Activated CD4-positive, alpha-beta T cell treated with anti-CD3 and anti-CD28 coated beads, Interleukin-2, amount 50 U/mL, for 4 hours (primary cell): ENCODE measurements at places on chromosomes 1 and 21.
A peak's percentile ranks its signal among the peaks of the same experiment; 100 is the strongest.

DNA sequence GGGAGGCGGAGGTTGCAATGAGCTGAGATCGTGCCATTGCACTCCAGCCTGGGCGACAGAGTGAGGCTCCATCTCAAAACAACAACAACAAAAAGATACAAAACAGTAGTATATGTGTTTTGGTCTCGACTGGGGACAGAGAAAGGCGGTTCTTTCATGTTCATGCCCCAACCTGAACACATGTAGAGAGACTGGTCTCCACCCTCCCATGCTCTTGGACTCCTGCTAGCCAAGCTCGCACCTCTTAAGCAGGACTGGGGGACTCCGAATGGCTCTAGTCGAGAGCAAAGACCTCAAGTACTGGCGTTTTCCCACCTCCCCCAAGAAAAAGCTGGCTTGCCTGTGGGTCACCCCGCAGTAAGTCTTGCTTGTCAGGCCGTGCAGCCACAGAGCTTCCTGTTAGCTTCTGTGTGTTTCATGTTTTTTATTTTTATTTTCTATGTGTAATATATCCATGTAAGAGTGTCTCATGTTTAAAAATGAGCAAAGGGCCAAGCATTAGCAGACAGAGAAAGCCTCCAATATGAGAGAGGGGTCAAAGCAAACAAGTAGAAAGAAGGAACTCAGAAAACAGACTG, 91.6 kb downstream of the SCCPDH start:
- DNase-seq = no peak

GRCh38 chr1:188590641-188591040, 1761.9 kb downstream of the PLA2G4A start:
- no peak for DNase-seq

DNA sequence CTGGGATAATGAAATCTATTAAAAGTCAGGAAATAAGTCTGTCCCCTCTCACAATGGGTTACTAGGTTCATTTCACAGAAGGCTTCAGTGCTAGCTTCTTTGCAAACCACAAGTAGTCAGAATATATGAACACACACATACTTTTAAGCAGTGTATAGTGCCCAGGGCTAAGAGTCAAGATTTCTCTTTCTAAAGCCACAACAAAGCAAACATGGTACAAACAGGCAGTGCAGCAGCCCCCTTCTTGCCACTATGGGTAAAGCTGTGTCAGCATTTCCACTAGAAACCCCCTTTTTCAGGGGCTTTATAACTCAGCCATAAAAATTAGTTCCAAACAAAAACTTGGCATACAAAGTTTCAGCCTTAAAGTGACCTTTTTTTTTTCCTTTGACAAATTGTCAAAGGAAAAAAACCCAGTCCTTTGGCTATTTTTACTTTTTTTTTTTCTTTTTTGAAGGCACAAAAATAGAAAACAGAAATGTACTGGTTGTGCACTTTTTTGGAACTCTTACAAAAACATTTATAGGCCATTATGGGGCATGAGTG, 315.4 kb downstream of the LMO4 start:
- no peak for DNase-seq

DNA sequence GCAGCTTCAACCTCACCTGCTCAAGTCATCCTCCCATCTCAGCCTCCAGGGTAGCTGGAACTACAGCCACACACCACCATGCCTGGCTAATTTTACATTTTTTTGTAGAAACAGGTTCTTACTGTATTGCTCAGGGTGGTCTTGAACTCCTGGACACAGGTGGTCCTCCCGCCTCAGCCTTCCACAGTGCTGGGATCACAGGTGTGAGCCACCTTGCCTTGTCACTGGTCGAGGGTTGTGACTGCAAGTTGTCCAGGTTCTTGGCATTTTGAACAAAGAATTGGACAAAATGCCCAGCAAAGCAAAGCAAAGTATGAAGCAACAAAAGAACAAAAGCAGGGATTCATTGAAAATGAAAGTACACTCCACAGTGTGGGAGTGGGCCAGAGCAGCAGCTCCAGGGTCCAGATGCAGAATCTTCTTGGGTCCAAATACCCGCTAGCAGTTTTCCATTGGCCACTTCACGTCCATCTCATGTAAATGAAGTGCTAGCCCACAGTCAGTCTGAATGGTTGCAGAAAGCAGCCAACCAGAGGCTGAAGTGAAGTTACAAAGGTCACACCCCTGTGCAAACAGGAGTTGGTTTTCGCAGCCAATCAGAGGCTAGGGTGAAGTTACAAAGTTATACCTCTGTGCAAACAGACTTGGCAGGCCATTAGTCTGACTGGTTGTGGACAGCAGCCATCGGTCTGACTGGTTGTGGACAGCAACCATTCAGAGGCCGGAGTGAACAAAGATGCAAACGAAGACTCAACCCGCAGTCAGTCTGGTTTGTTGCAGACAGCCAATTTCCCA, 109.5 kb upstream of the KIF26B start:
- no peak for DNase-seq

- DNase-seq = no peak
Measured at GRCh38 chr1:222124602-222125001, 382.7 kb upstream of the DUSP10 start.

GRCh38 chr1:104617474-104617873, 867.8 kb downstream of the AMY1C start:
- no peak for DNase-seq

DNA sequence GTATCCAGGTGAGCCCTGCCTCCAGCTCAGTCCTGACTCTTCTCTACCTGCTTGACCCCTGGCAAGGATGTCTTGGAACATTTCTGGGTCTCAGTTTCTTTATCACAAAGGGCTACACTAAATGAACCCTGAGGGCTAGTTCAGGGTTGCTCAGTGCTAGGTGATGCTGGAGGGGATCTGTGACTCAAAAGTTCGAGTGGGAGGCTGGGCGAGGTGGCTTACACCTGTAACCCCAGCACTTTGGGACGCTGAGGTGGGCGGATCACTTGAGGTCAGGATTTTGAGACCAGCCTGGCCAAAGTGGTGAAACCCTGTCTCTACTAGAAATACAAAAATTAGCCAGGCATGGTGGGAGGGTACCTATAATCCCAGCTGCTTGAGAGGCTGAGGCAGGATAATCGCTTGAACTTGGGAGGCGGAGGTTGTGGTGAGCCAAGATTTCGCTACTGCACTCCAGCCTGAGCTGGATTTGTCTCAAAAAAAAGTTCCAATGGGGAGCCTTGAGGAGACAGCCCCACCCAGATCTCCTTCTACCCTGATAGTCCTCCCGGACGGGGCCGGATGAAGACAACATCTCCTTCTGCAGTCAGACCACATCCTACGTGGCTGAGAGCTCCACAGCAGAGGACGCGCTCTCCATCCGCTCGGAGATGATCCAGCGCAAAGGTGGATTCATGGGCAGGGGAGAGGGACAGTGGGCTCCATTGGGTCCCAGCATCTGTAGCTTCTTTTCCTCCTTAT, 48.9 kb downstream of the YARS1 start:
- no peak for DNase-seq

DNA sequence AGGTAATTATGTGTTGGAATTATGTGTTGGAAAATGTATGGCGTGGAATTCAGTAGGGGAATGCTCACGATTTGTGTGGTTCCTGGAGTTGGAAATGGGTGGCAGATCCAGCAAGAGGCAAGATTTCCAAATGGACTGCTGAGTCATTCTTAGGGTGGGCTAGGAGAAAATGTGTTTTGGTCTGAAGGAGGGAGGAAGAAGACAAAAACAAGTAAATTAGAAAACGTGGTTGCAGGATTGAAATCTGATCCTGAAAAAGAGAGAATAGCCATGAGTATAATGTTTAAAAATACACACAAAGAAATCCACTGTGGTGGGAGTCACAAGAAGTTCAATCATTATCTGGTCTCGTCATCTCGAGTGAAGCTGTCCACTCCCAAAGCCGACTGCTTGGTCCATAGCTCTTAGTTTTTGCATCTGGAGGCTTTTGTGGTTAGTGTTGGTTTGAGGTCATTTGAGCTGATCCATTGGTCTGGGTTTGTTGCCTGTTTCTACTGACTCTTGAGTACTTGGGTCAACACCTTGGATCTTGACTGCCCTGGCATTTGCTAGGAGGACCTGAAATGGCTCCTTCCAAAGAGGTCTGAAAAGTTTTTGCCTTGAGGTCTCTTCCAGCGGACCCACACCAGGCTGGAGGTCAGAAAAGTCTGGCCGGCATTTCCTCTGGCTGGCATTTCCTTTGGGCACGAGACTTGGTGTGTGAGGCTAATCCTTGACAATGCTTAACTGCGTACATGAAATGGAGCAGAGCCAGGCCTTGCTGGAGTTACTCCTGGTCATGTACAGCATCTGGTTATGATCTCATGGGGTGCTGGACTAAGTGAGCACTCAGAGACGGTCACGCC, 9.2 kb downstream of the MX2 start:
- DNase-seq = no peak

DNA sequence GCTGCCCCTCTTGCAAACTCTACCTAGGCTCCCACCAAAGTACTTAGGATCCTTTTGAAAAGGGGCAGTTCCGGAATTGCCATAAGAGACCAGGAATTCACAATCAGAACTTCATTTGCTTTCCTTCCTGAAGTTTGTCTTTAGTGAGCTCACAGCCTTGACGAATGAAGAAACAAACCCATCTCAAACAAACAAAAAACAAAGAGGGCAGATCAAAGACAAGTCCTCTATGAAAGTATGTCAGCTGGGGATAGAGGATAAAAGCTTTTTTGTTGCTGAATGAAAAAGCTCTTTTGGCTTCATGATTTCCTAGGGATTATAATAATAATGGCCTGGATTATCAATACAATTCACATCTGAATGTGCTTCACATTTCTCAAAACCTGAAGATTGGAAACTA, 357.9 kb upstream of the DUSP10 start:
- no peak for DNase-seq

DNA sequence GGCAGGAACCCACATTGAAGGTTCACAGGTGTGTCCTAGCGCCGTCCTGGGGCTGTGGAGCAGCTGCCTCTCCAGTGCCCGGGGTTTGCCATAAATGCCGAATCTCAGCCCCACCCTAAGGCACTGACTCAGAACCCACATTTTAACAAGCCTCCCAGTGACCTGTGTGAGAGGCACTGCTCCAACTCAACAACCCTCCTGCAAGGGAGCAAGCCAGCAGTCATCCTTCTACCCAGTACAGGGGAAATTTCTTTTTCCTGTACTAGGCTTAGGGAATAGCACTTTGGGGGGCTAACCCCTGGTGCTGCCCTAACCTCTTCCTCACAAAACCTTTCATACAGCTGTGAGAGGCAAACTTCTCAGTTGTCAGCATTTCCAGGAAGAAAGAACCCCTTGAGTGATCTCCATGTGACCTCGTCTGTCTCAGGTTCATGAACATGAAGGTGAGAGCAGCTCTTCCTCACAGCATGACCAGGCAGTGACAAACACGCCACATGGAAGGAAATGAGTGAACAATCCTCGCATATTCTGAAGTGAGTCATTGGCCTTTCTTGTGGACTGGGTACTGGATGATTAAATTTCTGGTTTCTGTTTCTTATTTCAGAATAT, 11.4 kb upstream of the BCAR3 start:
- DNase-seq = no peak

DNA sequence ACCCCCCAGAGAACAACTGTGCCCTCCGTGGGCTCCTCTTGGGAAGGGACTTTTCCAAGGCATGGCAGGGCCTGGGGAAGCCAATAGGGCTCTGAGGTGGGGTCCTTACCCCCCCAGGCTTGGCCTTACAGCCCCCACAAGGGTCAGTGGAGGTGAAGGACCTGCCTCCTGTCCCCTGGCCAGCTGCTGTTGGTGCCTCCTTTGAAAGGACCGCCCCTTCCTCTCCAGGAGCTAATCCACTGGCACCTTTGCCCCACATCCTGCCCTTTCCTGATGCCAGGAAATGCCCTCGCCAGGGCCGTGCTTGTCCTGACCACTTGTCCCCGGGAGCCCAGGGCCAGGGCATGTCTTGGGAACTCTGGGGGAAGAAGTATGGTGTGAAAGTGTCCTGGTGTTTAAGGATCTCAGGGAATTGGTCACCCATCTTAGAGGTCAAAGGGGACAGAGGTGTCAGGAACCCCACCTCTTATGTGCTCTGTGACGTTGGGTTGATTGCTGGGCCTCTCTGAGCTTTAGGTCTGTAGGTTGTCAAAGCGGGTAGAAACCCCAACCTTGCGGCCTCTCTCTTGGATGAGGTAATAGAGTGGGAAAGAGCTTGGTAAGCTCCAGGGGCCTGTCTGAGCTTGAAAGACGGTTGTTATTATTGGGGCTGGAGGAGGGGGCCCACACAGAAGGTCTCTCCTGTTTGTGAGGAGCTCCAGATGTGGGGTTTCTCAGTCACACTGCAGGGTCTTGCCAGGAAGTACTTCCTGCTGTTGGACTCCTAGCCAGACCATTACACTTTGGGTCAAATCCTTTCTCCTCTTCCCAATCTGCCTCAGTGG, 2.8 kb downstream of the KCNQ4 start:
- DNase-seq = no peak

GRCh38 chr21:25905126-25905525, 170.4 kb downstream of the GABPA start:
- DNase-seq = no peak

GRCh38 chr1:159798893-159799292, 3.3 kb upstream of the FCRL6 start:
- DNase-seq = peak; percentile 20

DNA sequence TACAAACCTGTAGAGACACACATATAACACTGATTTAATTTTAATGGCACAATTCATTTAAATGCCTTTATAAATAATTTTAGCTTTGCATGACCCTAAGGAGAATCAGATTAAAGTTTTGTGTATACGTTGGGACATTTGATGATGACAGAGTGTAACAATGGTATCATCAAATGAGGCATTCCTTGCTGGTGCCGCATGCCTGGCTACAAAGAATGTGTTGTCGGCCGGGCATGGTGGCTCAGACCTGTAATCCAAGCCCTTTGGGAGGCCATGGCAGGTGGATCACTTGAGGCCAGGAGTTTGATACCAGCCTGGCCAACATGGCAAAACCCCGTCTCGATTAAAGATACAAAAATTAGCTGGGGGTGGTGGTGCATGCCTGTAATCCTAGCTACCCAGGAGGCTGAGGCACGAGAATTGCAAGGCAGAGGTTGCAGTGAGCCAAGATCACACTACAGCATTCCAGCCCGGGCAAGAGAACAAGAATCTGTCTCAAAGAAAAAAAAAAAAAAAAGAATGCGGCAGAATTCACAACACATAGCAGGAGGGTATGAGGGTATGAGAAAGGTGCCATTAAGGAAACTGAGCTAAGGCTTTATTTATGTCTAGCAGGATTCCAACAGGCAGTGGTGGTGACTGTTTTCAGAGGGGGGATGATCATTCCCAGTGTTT, 58.9 kb downstream of the PTPN14 start:
- DNase-seq = no peak

DNA sequence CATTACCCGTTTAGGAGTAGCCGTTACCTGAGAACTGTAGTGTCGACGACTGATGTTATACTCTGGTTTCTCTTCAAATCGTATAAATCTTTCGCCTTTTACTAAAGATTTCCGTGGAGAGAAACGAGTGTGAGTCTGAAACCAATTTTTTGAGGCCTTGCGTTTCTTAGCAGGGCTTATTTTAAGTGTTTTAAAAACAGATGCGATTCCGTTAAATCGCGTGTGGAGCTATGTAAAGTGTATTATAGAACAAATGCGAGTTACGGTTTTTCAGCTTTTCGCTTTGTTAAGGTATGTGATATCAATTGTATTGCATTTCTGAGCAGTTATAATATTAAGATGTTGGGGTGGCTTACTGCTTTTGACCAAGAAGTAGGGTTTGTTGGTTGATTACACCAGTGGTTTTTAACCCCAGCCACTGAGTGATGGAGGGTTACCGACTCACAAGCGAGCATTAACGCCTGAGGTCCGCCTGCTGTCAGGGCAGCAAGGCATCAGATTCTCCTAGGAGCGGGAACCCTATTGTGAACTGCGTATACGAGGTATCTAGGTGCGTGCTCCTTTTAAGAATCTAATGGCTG, 18.0 kb downstream of the KIAA2013 start:
- DNase-seq = peak; percentile 58
